ENCODE measurements at places on chromosomes 1 and 21. TPM values are rescaled to one million over a fixed set of nuclear protein-coding genes. Genes with fewer than 3 reads are reported as not detected.

DNA sequence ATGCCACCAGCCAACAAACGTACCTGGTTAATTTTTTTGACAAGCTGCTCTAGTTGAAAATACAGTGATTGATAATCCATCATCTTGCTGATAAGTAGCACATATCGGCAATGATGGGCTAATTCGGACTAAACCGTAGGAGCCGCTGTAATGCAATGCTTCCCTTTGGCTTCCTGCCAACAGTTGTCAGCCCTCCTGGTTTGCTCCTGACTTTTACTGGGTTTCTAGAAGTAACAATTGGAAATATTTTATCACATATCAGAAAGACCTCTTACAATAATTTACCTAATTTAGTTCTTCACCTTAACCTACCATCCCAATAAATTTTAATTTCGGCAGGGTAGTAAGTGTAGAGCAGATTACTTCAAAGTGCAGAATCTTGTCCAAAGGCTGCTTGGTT lies 148.5 kb downstream of the DHRS3 start:
- peak; percentile 67 for DNase-seq

- no peak for DNase-seq
Measured at GRCh38 chr1:46673749-46674182, 2.1 kb downstream of the TEX38 start.

GRCh38 chr1:116529199-116529631 lies 41.6 kb downstream of the CD58 start:
- no peak for DNase-seq

GRCh38 chr1:226063977-226064815 lies 1.7 kb downstream of the H3-3A start:
- peak; percentile 36 for DNase-seq

- peak; percentile 57 for DNase-seq
Measured at GRCh38 chr21:17467392-17467791, 45.5 kb upstream of the CXADR start.

DNA sequence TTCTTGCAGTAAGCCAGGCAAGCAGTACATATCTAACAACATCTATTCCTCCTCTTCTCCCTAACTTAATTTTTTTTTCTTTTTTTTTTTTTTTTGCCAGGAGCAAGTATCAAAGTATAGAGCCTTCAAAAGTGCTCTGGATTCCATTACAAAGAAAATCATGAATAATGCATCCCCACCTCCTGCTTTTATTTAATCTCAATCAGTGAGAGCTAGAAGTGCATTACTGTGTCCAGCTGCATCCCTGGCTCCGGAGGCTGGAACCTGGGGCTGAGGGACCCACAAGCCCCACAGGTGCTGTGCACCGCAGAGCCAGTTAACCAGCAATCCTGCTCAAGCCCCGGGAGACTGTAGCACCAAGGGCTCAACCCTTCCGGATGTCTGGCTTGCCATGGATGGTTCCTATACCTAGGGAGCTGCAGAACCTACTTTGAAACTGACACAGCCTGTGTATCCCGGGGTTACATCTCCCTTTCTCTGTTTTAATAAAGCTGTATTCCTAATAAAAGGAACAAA lies 455.9 kb upstream of the RUNX1 start:
- no peak for DNase-seq

DNA sequence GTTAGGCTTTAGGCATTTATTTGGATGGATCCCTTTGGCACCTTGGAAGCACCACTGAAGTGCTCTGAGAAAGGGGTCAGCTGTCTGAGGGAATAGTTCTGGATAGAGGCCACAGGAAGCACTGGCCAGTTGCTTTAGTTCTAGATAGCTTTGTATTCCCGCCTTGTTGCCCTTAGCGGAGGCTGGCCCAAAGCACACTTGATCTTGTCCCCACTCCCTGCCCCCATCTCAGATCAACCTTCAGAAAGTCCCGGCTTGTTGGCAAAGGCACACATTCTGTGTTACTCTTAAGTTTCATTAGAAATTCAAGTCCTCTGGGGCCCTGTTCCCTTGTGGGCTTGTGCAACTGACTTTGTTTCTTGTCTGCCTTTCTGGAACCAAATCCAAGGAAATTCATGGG lies 15.2 kb upstream of the NBL1 start:
- no peak for DNase-seq

The ATP6V1G3 gene
- total RNA-seq: not detected

DNA sequence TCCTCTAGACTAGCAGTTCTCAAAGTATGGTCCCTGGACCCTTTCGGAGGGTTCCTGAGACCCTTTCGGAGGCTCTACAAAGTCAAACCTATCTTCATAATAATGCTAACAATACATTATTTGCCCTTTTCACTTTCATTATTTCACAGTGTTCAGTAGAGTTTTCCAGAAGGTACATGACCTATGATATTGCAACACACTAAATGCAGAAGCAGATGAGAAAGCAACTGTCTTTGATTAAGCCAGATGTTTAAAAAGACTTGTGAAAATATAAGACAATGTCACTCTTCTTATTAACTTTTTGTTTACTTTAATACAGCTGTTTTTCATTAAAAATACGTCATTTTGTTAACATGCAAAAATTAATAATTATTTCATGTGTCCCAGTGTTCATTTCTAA lies 5.8 kb downstream of the KCNJ10 start:
- DNase-seq: no peak

The OPTC gene
- total RNA-seq: not detected

The VCAM1 gene
- total RNA-seq: 5.8 TPM

DNA sequence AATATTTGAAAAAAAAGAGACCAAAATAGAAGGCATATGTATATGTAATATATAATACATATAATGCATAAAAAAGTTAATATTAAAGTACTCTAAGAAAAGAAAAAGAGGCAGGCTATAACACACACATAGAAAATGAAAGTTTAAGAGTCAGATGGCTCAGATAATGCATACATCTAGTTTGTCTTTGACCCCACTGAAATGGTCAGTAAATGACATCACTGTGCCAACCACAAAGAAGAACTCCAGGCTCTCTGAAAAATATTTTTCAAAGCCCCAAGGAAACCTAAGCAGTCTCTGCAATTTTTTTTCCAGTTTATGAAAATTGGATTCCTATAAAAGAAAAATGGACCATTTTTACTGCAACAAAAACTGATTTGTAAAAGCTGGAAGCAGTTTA lies 55.4 kb upstream of the SCYL3 start:
- no peak for DNase-seq

GRCh38 chr21:42818328-42818749 lies 61.0 kb downstream of the WDR4 start:
- DNase-seq: peak; percentile 75

The AQP10 gene
- not detected for total RNA-seq

The FAAH gene
- total RNA-seq: 49.6 TPM

DNA sequence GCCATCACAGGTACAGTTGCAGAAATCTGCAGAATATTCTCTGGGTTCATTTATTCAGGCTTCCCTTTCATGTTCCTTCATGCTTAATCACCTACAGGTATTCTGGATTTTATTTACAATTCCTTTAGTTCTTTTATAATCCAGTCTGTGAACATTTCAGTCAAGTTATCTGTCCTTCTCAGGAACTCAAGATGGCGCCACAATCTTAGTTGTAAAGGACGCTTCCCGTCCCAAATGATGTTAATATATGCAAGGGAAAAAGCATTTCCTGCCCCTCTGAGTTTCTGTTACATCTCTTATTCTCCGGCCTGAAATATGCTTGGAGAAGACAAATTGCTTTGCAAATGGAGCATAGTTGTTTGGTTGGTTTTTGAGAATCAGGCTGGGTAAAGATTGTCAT lies 19.3 kb downstream of the F3 start:
- peak; percentile 79 for DNase-seq

The TTLL10 gene
- total RNA-seq: not detected

DNA sequence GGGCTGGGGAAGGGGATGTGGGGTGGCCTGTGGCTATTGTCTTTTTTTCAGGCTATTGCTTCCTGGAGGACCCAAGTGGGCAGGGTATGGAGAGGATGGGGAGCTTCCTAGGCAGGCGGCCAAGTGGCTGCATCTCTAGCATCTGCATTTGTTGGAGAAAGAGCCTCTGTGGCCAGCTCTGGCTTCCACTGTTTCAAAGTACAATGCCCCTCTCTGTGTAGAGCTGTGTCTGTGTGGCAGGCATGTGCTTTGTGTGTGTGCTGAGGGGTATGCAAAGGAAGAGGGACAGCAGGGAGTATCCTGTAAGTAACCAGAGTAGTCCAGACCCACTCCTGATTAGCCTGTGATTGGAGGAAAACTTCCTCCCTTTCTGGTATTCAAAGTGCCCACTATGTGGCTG lies 40.6 kb downstream of the KCNA2 start:
- DNase-seq: no peak

- DNase-seq: no peak
Measured at GRCh38 chr1:153190373-153190772, 12.9 kb upstream of the LELP1 start.

- DNase-seq: no peak
Measured at GRCh38 chr1:192879406-192879805, 70.6 kb downstream of the RGS2 start.

GRCh38 chr1:65538086-65538485 lies 117.6 kb downstream of the LEPR start:
- no peak for DNase-seq

- DNase-seq: no peak
Measured at GRCh38 chr1:47209725-47210325, 20.0 kb upstream of the PDZK1IP1 start.

DNA sequence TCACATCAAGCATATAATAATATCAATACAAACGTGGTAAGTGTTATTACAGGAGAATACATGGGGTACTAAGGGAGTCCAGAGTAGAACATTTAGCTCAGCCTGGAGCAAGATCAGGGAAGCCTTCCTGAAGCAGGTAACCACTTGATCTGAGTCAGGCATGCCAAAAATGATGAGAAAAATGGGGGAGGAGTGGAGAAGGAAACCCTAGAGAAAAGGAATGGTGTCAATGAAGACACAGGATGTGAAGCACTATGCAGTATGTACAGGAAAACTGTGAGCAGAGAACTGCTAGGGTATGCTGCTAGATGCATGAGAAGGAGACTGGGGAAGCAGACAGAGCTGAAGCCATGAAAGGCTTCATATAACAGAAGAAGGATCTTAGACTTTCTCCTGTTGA lies 84.7 kb downstream of the NOTCH2 start:
- no peak for DNase-seq

The MANEAL gene
- not detected for total RNA-seq

All from stomach (tissue), 19 donors.